ENCODE measurements at places on chromosomes 3 and 15. TPM values are rescaled to one million over a fixed set of nuclear protein-coding genes. Genes with fewer than 3 reads are reported as not detected.

NANOGP8 gene
- not detected for total RNA-seq

IL20RB gene
- total RNA-seq, result 0.79 TPM

OXTR gene
- total RNA-seq, result 2.8 TPM

PARP15 gene
- 0.40 TPM for total RNA-seq

WWTR1 gene
- total RNA-seq, result 142 TPM

NDUFB4 gene
- 24.6 TPM for total RNA-seq

- DNase-seq, result no peak
Measured at GRCh38 chr3:150747886-150748683, 14.9 kb downstream of the SIAH2 start.

- no peak for DNase-seq
Measured at GRCh38 chr15:66783314-66783713, 81.3 kb downstream of the SMAD6 start.

GRCh38 chr15:49492830-49493229 is 69.8 kb downstream of the FGF7 start:
- no peak for DNase-seq

DNA sequence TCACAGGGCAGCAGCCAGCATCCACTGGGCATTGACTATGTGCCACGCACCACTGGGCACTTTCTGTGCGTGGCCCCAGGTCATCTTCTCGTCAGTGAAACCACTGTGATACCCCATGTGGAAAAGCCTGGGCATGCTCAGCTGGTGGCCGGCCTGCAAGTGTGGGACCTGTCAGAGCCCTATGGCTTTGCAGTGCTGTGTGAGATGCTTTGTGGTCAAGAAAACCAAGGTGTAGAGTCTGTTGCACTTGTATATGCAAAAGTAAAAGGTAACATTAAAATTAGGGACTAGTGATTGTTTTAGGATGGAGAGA is 69.5 kb downstream of the PGPEP1L start:
- DNase-seq, result no peak

GRCh38 chr3:71047616-71048531 is 535.7 kb downstream of the FOXP1 start:
- DNase-seq, result no peak

DNA sequence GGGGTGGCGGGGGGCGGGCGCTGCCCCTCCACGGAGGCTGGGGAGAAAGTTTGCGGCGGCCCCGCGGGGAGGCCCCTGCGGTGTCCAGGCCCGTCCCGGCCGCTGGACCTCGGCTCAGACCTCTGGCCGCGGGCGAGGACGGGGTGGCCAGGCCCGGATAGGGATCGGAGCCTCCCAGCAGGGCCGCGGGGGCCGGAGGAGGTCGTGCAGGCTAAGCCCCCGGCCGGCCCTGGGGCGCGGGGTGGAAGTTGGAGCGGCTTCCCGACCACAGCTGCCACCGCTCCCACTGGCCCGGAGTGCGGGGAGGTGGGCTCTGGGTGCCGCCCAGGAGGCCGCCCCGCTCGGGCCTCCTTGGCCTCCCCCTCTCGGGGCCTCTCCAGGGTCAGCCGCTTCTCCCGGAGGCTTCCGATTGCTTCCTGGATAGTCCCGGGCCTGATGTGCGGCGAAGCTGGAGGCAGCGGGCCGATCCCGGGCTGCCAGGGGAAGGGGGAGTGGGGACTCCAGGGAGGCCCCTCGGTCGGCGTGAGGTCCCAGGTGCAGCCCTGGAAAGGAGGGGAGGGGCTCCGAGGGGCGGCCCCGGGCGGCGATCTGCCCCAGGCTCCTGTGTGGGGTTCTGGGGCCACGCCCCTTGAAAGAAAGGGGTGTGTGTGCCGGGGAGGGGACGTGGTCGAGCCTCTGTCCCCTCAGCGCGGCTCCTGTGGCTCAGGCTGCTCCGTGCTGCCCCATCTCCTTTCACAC is 907 bp downstream of the PLXNA1 start:
- peak; percentile 22 for DNase-seq

DNA sequence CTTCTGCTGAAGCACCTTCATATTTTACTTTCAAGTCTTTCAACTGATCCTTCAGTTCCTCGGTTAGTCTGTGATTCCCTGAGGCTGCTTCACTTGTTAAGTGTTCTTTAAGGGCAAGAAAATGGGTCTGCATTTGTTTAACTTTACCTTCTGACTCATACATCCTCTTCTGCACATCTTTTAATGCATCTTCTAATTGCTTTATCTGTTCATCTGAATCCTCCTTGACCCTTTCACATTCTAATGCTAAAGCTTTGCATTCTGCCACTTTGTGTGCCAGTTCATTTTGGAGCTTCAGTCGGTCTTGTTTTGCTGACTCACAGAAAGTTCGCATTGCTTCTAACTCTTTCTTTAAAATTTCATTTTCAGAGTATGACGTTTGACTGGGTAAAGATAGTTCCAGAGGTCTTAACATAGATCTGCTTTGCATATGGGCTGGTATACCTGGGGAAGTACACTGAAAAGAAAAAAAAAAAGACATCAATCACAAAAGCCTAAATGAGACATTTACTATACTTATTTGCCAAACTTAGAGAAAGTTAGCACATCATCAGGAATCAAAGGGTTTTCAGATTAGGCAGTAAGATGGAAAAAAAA is 94.3 kb downstream of the UACA start:
- DNase-seq, result no peak

DNA sequence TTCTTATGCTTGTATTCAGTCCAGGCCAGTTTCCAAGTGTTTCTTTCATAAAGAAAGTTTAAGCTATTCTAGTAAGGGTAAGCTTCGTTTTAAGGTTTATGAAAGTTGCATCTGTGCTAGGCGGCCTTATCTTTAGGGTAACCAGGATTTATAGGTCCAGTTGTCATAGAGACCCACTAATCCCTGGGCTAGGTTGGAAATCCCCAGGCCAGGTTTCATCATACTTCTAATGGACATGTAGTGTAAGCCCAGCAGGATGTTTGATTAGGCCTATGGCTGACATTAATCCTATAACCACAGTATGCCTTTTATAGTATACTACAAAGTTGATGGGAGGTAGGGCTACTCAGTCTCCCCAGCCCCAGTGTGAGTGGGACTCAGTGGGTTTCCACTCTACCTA is 312.4 kb downstream of the CACNA2D3 start:
- no peak for DNase-seq

GRCh38 chr3:193827040-193827669 is 234.1 kb downstream of the OPA1 start:
- no peak for DNase-seq

All from lung microvascular endothelial cell (primary cell).